ENCODE measurements at places on chromosomes 16 and 17. TPM values are rescaled to one million over a fixed set of nuclear protein-coding genes. Genes with fewer than 3 reads are reported as not detected.

The PRKCB gene
- total RNA-seq, result not detected

The PRAC2 gene
- total RNA-seq, result not detected

The TMEM220 gene
- total RNA-seq, result 1.5 TPM

The ADAT1 gene
- 104 TPM for total RNA-seq

The FOXN1 gene
- not detected for total RNA-seq

The CNTNAP4 gene
- not detected for total RNA-seq

The FOXL1 gene
- 2.2 TPM for total RNA-seq

The CIBAR2 gene
- not detected for total RNA-seq

The CRYM gene
- total RNA-seq, result not detected

The GPR139 gene
- not detected for total RNA-seq

The NXPH3 gene
- 4.0 TPM for total RNA-seq

The KRT33B gene
- total RNA-seq, result not detected

The KCNJ18 gene
- not detected for total RNA-seq

The CHST6 gene
- 1.9 TPM for total RNA-seq

The TBC1D28 gene
- total RNA-seq, result not detected

The ASIC2 gene
- 0.17 TPM for total RNA-seq

The KRT33A gene
- total RNA-seq, result not detected

The EPX gene
- not detected for total RNA-seq

The ARL5C gene
- not detected for total RNA-seq

The ZNF830 gene
- total RNA-seq, result 17.5 TPM

The DPEP3 gene
- total RNA-seq, result not detected
